Tibial nerve (tissue), 4 donors: ENCODE measurements at places on chromosomes 5 and 9. TPM values are rescaled to one million over a fixed set of nuclear protein-coding genes. Genes with fewer than 3 reads are reported as not detected.

ARL14EPL gene
- total RNA-seq = not detected

SVEP1 gene
- total RNA-seq = 60.7 TPM

LURAP1L gene
- 12.5 TPM for total RNA-seq

PLEKHG4B gene
- total RNA-seq = 0.30 TPM

MIGA2 gene
- total RNA-seq = 25.3 TPM
